ENCODE measurements at places on chromosomes 1 and 21. TPM values are rescaled to one million over a fixed set of nuclear protein-coding genes. Genes with fewer than 3 reads are reported as not detected.

Gene ADORA3
- total RNA-seq = not detected

Gene ARMH1
- total RNA-seq = 0.24 TPM

Gene CYP4A11
- total RNA-seq = not detected

Gene GPR52
- 0.19 TPM for total RNA-seq

Gene PROX1
- 0.13 TPM for total RNA-seq

Gene TCHH
- total RNA-seq = 0.27 TPM

Gene ASAP3
- total RNA-seq = 7.0 TPM

DNA sequence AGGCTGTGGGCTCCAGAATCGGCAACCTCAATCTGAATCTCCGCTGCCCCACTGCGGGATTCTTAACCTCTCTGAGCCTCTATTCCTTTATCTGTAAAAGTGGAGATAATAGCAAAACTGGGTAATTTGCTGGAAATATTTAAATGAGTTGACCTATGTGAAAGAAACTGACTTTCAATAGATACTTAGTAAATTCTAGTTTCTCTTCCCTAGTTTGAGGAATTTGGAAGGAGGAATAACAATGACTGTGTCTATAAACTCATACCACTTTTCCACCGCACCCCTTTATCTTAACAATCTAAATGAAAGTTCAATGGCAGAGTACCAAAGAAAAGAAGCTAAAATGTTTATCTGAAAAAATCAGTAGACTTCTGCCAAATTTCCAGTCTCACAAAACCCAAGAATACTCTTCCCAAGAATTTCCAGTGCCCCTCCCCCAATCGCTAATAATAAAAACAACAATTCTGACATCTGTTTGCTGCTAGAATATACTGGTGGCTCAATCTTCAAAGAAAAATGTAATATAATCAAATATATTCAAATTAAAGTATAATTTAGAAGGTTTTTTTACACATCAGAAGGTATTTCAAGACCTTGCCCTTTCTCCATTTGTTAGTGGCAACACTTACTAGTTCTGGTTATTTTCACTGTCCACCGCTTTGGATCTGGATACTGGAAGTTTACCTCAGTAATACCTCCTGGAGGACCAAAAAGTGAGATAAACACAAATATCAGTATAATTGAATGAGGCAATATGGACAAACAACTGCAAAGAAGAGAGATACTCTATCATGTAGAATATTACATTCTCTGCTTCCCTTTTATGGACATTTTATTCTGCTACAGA is 171.2 kb downstream of the LTN1 start:
- no peak for DNase-seq

GRCh38 chr1:162010175-162010506 is 13.5 kb downstream of the OLFML2B start:
- DNase-seq = no peak

- DNase-seq = no peak
Measured at GRCh38 chr1:41751804-41752513, 166.8 kb downstream of the HIVEP3 start.

DNA sequence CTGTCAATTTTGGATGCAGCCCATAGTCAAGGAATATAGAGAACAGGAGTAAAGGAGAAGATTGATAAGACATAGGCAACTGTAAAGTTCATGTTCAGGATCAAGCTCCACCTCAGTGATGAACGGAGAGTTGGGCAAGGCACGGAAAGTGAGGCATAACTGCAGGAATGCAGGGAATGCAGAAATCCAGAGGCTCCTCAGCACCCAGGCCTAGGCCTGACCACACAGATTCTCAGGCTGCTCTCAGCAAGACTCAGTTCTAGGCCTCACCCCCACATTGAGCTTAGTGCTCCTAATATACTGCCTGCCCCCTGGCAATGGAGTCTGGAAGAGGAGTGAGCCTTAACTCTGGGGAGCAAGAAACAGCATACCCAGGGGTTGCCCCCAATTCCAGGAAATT is 36.3 kb upstream of the S1PR1 start:
- DNase-seq = no peak

DNA sequence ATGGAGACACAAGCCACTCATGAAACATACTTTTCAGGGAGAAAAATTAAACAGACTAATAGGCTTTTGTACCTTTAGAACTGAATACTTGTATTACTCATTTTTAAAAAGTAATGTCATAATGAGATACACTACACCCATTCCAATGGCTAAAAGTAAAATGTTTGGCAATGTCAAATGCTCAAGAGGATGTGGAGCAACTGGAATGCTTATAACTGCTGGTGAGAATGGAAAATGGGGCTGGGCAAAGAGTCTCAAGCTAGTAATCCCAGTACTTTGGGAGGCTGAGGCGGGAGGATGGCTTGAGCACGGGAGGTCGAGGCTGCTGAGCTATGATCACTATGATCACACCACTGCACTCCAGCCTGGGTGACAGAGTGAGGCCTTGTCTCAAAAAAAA is 86.3 kb downstream of the NKAIN1 start:
- no peak for DNase-seq

- DNase-seq = no peak
Measured at GRCh38 chr1:42817976-42818375, 779 bp upstream of the SVBP start.

- DNase-seq = no peak
Measured at GRCh38 chr1:17597651-17598050, 58.2 kb downstream of the ARHGEF10L start.
